Activated CD4-positive, alpha-beta T cell treated with anti-CD3 and anti-CD28 coated beads, Interleukin-2, amount 10 ng/mL, durations not matched to agents 7 days and 5 days (primary cell): ENCODE measurements at places on chromosomes 7 and 10. TPM values are rescaled to one million over a fixed set of nuclear protein-coding genes. Genes with fewer than 3 reads are reported as not detected.

- H3K4me1 ChIP-seq: no peaks in the 10 kb centered on the region
- H3K4me3 ChIP-seq: no peak overlapping the region
- H3K27ac ChIP-seq: no peak overlapping the region
- DNase-seq: no peak
- H3K36me3 ChIP-seq: no peaks in the 10 kb centered on the region
Measured at GRCh38 chr7:43395351-43395750, 187.6 kb upstream of the STK17A start.

DNA sequence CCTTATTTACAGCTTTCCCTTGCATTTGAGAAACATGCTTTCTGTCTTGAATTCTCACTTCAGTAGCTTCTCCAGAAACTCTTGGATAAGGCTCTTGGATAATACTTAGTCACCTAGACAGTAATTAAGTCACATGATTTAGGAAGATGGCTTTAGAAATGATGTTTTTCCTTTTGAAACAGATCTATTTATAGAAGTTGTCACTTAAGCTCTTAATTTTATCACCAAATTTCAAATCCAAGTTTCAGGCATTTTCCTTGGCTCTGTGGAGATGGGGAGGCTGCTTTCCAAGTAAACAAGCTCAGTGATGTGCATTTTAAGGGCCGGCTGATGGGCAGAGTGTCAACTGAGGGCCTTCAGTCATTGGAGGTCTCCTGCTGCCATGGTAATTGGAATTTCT is 130.3 kb downstream of the SRI start:
- H3K27ac ChIP-seq: no peak overlapping the region
- H3K4me1 ChIP-seq: peaks cover 4% of the 10 kb centered on the region
- no peak overlapping the region for H3K4me3 ChIP-seq
- H3K36me3 ChIP-seq: no peaks in the 10 kb centered on the region

- no peaks in the 10 kb centered on the region for H3K4me1 ChIP-seq
- H3K27me3 ChIP-seq: peaks cover 9% of the 10 kb centered on the region
- no peak overlapping the region for H3K4me3 ChIP-seq
- no peak overlapping the region for H3K27ac ChIP-seq
Measured at GRCh38 chr7:42902331-42902730, 9.5 kb downstream of the C7orf25 start.

DNA sequence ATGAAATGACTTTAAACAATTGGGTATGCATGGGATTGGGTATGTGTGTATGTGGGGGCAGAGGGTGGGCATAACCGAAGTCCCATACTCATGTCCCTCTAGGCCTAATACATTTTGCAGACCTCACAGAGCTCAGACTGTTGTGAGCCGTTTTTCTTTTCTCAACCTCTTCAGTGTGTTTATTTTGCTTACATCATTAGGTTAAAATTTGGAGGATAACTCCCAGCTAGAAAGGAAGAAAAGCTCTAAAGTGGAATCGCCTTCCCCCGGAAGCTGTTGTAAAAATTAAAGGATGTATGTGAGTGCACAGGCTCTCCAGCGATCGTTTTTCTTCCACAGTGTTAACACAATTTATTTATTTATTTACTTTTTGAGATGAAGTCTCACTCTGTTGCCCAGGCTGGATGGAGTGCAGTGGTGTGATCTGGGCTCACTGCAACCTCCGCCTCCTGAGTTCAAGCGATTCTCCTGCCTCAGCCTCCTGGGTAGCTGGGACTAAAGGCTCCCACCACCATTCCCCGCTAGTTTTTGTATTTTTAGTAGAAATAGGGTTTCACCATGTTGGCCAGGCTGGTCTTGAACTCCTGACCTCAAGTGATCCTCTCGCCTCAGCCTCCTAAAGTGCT is 1.5 kb upstream of the H2AZ2 start:
- H3K4me3 ChIP-seq: peak overlapping the region; percentile 91
- H3K27ac ChIP-seq: peak overlapping the region; percentile 99
- H3K4me1 ChIP-seq: peaks cover 32% of the 10 kb centered on the region
- peaks cover 11% of the 10 kb centered on the region for H3K36me3 ChIP-seq

- no peak overlapping the region for H3K4me3 ChIP-seq
- H3K4me1 ChIP-seq: no peaks in the 10 kb centered on the region
- H3K36me3 ChIP-seq: no peaks in the 10 kb centered on the region
- H3K27me3 ChIP-seq: no peaks in the 10 kb centered on the region
- H3K27ac ChIP-seq: no peak overlapping the region
- no peak for DNase-seq
Measured at GRCh38 chr10:33952692-33953360, 618.4 kb upstream of the NRP1 start.

DNA sequence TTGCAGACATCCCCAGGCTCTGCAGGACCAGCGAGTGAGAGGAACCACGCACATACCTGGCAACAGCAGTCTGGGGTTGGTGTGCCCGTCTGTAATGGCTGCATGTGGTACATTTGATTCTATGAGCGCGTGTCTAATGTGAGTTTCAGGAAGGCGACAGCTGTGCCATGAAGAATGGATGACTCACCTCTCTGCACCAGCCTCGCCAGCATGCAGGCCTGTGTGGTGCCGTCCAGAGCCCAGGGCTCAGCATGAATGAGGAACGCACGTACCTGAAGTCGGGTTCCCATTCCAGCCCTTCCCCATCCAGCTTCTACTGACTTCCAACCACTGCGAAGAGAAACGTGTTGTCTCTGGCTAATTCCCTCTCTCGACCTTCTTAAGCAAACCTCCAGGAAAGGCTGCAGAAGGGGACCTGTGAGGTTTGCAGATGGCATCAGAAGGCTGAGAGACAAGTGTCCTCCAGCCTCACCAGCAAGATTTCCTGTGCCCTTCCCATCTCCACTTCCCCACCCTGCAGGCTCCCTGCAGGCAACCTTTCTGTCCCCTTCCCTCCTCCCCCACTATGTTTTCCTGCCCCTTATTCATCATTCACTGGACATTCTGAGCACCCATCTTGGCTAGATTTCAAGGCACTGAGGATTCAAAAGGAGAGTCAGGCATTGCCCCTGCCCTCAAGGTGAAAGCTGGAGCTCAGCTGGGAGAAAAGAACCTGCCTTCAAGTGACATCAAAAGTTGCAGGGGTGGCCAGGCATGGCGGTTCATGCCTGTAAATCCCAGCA is 54.3 kb downstream of the ASB13 start:
- H3K27me3 ChIP-seq: peaks cover 6% of the 10 kb centered on the region
- no peak overlapping the region for H3K4me3 ChIP-seq
- H3K27ac ChIP-seq: no peak overlapping the region
- H3K4me1 ChIP-seq: no peaks in the 10 kb centered on the region

MRPL32 gene
- 50.3 TPM for total RNA-seq

CRHR2 gene
- not detected for total RNA-seq

SH2D4B gene
- 0.07 TPM for total RNA-seq

SLC39A12 gene
- total RNA-seq: not detected

WDR86 gene
- total RNA-seq: 0.29 TPM

DNA sequence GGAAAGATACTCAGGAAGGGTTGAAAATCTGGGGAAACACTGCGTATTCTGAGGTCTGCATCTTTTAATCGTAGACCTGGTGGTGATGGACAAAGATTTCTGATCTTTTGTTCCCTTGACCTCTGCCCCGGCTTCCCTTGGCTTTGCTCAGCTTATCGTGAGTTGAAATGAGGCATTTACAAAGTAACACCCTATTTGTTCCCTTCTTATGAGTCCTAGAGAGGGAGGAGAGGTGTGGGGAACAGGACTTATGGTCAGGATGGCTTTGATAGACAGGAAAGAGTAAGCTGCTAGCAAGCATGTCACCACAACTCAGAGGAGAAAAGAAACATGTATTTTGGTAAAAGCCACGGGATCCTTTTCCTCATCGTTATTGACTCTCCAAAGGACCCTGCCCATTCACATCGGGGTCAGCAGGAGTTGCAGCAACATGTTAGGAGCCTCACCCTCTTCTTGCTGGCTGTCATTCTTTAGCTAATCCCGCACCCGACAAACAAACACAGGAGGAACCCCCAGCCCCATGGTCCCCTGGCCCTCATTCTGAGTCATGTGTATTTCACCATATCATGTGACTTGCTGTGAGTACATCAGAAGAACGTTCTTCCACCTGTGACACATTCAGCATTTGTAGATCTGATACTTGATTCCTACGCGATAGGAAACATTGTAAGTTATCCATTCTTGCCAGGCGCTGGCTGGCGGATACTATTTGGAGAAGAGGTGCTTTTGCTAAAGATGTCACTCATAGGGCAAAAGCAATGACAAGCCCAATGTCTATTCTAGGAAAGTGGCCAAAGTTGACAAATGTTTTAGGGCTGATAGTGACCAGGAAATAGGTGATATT is 170.1 kb downstream of the RTKN2 start:
- peaks cover 28% of the 10 kb centered on the region for H3K4me1 ChIP-seq
- H3K36me3 ChIP-seq: peaks cover 49% of the 10 kb centered on the region
- H3K27ac ChIP-seq: peak overlapping the region; percentile 26
- H3K27me3 ChIP-seq: no peaks in the 10 kb centered on the region

ANKRD61 gene
- total RNA-seq: not detected

- peak overlapping the region; percentile 80 for H3K4me3 ChIP-seq
- H3K27me3 ChIP-seq: peaks cover 2% of the 10 kb centered on the region
- peaks cover 2% of the 10 kb centered on the region for H3K36me3 ChIP-seq
Measured at GRCh38 chr10:100998183-100998990, 1.2 kb upstream of the LZTS2 start.

- DNase-seq: no peak
- H3K27me3 ChIP-seq: no peaks in the 10 kb centered on the region
- H3K27ac ChIP-seq: peak overlapping the region; percentile 38
- peaks cover 64% of the 10 kb centered on the region for H3K36me3 ChIP-seq
- peaks cover 92% of the 10 kb centered on the region for H3K4me1 ChIP-seq
Measured at GRCh38 chr7:44621034-44621749, 14.8 kb downstream of the OGDH start.

- peaks cover 10% of the 10 kb centered on the region for H3K4me1 ChIP-seq
- DNase-seq: no peak
- H3K27ac ChIP-seq: no peak overlapping the region
- peaks cover 64% of the 10 kb centered on the region for H3K27me3 ChIP-seq
Measured at GRCh38 chr10:116274064-116274904, 1.3 kb upstream of the GFRA1 start.

VAX1 gene
- not detected for total RNA-seq

DNA sequence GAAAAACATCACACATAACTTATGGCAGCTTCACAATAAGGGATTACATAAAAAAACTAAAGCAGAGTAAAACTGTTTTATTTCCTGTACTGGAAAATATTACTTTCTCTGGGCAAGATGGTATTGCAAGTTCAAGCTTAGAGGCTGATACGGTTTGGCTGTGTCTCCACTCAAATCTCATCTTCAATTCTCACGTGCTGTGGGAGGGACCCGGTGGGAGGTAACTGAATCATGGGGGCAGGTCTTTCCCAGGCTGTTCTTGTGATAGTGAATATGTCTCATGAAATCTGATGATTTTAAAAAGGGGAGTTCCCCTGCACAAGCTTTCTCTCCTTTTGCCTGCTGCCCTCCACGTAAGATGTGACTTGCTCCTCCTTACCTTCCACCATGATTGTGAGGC is 5.1 kb upstream of the LRRC27 start:
- H3K36me3 ChIP-seq: peaks cover 58% of the 10 kb centered on the region
- DNase-seq: no peak
- H3K27ac ChIP-seq: no peak overlapping the region
- H3K4me1 ChIP-seq: peaks cover 54% of the 10 kb centered on the region
- H3K4me3 ChIP-seq: no peak overlapping the region

DNA sequence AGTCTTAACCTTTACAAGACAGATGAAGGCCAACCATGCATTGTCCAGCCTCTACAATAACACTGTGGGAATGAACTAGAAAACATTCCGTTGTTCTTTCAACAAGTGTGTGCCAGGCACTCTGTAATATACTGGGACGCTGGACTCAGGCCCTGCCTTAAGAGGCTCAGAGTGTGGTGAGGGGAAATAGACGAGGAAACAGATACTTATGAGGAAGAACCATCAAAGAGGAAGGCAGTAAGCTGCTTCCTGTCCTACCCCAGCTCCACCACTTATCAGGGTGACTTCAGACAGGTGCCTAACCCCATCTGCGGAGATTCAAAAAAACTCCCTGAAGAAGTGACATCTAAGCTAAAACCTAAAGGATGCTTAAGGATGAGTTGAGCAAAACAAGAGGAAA is 8.9 kb upstream of the TRIM8 start:
- H3K4me1 ChIP-seq: peaks cover 59% of the 10 kb centered on the region
- no peak overlapping the region for H3K4me3 ChIP-seq
- peaks cover 2% of the 10 kb centered on the region for H3K36me3 ChIP-seq
- H3K27ac ChIP-seq: peak overlapping the region; percentile 78
- H3K27me3 ChIP-seq: no peaks in the 10 kb centered on the region

GRCh38 chr7:22154143-22154529 is 202.8 kb downstream of the RAPGEF5 start:
- peaks cover 10% of the 10 kb centered on the region for H3K27me3 ChIP-seq
- H3K36me3 ChIP-seq: no peaks in the 10 kb centered on the region
- H3K4me1 ChIP-seq: peaks cover 16% of the 10 kb centered on the region

MMP21 gene
- not detected for total RNA-seq

LAMTOR4 gene
- total RNA-seq: 172 TPM

FBXO24 gene
- total RNA-seq: 1.3 TPM

DNA sequence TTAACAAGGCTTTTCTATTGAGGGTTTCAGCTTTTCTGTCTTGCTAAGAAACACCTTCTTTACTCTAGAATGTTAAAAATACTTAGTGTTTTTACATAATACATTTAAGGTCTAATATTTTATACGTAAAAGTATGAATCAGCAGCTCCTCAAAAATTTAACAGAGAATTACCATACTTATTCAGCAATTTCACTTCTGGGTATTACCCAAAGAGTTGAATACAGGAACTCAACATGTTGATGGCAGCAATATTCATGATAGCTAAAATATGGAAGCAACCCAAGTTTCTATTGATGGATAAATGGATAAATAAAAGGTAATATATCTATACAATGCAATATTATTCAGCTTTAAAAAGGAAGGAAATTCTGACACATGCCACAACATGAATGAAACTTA is 9.7 kb upstream of the OR13A1 start:
- no peaks in the 10 kb centered on the region for H3K36me3 ChIP-seq
- no peak overlapping the region for H3K27ac ChIP-seq
- H3K27me3 ChIP-seq: peaks cover 54% of the 10 kb centered on the region
- H3K4me3 ChIP-seq: no peak overlapping the region
- no peaks in the 10 kb centered on the region for H3K4me1 ChIP-seq

PDE1C gene
- not detected for total RNA-seq

DNA sequence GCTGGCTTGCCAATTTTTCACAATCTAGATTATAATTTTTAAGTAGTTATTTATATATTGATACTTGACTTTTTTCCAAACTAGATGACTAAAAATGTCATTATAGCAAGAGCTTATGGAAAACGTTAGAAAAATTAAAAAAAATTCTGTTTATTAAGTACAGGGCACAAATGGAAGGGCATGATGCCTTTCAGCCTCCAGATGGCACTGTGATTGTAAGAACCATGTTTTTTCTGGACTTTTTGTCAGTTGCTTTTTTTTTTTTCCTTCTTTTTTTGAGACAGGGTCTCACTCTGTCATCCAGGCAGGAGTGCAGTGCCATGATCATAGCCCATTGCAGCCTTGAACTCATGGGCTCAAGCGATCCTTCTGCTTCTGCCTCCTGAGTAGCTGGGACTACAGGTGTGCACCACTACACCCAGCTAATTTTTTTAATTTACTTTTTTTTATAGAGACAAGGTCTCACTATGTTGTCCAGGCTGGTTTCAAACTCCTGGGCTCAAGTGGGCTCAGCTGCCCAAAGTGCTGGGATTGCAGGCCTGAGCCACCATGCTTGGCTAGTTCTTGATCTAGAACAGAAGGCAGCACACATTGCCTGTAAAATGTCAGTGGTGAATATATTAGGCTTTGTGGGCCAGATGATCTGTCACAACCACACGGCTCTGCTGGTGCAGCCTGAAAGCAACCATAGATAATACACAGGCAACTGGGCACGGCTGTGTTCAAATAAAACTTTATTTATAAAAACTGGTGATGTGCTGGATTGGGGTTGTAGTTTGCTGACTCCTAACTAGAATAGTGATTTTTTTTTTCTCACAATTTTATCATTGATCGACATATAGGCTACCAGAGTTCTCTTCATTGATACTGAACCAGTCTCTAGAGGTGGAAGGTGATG is 27.4 kb downstream of the UCMA start:
- no peak overlapping the region for H3K4me3 ChIP-seq
- H3K36me3 ChIP-seq: peaks cover 34% of the 10 kb centered on the region
- H3K27me3 ChIP-seq: no peaks in the 10 kb centered on the region
- no peak overlapping the region for H3K27ac ChIP-seq
- no peaks in the 10 kb centered on the region for H3K4me1 ChIP-seq
